ENCODE measurements at places on chromosomes 1 and 21. TPM values are rescaled to one million over a fixed set of nuclear protein-coding genes. Genes with fewer than 3 reads are reported as not detected.

The GART gene
- total RNA-seq, result 37.7 TPM

DNA sequence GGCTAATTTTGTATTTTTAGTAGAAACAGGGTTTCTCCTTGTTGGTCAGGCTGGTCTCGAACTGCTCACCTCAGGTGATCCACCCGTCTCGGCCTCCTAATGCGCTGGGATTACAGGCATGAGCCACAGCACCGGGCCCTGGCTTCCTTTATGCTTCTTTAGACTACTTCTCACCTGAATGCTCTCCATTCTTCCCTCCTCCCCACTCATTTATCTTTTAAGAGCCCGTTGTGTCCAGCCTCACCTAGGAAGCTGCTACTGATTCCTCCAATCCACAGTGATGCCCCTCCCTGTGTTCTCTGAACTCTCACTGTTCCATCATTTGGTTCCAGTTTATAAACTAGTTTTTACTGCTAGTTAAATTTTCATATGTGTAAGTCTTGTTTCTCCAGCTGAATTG lies 44.9 kb upstream of the NR5A2 start:
- DNase-seq, result no peak

The RAP1GAP gene
- 0.27 TPM for total RNA-seq

DNA sequence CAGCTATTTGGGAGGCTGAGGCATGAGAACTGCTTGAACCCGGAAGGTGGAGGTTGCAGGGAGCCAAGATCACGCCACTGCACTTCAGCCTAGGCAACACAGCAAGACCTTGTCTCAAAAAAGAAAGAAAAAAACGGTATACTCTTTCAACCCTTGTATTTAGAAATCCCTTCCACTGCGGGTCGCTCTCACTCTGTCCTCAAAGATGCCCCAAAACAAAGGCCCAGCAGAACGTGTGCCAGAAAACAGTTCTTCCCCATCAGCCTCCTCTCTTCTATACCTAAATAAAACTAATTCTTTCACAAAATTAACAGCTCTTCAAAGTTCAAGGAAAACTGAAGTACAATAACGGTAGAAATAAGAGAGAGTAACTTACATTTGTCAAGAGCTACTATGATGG lies 13.2 kb downstream of the SETD4 start:
- no peak for DNase-seq

Measured in hematopoietic multipotent progenitor cell (in vitro differentiated cells).